Tongue (tissue), 3 donors: ENCODE measurements at places on chromosomes 4 and X.
A peak's percentile ranks its signal among the peaks of the same experiment; 100 is the strongest.

- peak; percentile 61 for DNase-seq
Observed at GRCh38 chr4:7423801-7424552, 10.8 kb downstream of the PSAPL1 start.

DNA sequence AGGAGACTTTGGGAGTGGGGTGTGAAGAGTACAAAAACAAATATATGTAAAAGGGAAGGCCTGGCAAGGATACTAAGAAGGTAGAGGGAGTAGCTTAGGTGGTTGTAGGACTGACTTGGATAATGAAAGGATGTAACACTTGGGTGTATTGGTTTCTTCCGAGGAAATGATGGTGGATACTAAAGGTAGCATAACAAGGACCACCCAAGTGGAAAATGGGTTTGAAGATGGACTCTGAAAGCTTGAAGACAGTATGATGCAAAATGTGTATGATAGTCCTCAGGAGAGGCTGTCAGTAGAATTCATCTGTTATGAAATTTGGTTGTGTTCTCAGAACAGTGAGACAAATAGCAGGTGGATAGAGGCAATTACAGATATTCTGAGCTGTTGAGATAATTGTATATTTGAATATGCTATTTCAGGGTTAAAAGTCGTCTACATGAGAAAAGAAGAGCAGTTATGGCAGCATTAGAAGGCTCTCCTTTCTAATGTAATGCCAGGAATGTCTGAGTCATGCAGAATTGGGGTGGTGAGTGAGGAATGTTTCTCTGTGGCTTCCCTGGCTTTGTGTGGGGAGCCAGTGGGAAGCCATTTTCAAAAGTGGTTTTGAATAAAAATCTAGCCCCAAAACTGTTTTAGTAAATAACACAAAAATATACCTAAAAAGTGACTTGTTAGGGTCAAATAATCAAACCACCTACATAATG is 75.6 kb downstream of the FHIP1A start:
- no peak for DNase-seq

DNA sequence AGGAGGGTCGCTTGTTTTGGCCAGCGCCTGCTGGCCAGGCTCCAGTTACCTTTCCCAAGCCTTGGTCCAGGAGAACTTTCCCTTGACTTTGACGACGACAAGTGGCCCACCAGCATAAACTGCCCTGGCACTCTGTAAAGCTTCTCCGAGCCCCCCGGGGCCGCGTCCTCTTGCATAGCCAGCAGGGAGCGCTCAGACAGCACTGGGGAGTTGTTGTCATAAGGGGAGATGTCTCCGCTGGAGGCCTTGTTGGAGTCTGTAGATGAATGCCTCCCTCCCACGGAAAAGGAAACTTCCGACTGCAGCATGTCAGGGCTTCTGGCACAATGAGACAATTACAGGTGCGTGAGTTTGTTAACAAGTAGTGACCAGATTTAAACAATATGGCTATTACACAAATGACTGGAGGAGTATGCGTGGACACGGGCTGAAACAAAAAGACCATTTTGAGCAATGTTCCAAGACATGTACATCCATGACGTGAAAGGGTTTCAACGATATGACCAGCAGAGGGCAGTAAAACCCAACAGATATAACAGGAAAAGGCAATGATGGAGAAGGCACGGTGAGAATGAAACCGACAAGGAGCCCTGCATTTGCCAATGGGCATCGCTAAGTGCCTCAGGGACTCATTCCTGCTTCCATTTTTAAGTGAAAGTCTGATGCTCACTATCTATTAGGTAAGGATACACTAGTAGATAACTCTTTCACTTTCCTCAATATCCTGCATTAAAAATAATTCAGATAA is 33.0 kb downstream of the HCCS start:
- DNase-seq: peak; percentile 91

GRCh38 chr4:184402239-184402638 is 72.1 kb downstream of the IRF2 start:
- DNase-seq: no peak

DNA sequence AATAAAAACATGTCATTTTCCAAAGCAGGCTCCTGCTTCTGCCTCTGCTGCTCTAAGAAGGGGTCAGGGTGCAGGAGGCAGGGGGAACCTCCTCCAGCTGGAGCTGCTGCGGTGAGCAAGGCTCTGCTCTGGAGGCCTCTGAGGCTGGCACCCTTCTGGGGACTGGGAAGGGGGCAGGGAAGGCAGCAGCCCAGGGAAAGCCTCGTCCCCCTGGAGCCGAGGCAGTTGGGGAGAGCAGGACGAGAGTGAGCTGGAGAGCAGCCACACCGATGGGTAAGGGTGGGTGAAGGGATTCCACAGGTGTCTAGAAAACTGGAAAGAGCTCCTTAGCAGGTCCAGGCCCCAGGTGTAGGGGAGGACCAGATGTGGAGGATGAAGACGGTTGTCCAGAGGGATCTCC is 2.0 kb upstream of the CTAG2 start:
- no peak for DNase-seq

DNA sequence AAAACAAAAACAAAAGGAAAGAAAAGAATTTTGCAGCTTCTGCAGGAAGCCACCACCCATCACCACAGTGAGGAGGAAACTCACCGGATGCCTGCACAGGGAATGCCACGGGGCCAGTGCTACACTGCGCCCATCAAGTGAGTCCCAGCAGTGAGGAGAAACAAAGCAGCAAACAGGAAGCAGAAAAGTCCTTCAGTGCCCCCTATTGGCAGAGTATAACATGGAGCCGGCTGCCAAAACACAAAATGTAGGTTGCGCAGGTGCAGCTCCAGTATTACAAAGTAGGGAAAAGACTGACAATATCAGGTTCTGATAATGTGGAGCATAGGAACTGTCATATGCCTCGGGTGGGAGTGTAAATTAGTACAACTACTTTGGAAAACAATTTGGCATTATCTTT is 23.3 kb upstream of the SCML2 start:
- DNase-seq: peak; percentile 21

- DNase-seq: no peak
Observed at GRCh38 chrX:20571611-20572010, 304.9 kb upstream of the RPS6KA3 start.

- peak; percentile 71 for DNase-seq
Observed at GRCh38 chrX:67780694-67781109, 236.9 kb downstream of the AR start.

GRCh38 chr4:105588252-105588651 is 35.8 kb downstream of the ARHGEF38 start:
- DNase-seq: no peak

DNA sequence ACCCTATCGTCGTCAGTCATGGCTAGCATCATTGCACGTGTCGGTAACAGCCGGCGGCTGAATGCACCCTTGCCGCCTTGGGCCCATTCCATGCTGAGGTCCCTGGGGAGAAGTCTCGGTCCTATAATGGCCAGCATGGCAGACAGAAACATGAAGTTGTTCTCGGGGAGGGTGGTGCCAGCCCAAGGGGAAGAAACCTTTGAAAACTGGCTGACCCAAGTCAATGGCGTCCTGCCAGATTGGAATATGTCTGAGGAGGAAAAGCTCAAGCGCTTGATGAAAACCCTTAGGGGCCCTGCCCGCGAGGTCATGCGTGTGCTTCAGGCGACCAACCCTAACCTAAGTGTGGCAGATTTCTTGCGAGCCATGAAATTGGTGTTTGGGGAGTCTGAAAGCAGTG is 1.6 kb downstream of the ZCCHC12 start:
- no peak for DNase-seq

DNA sequence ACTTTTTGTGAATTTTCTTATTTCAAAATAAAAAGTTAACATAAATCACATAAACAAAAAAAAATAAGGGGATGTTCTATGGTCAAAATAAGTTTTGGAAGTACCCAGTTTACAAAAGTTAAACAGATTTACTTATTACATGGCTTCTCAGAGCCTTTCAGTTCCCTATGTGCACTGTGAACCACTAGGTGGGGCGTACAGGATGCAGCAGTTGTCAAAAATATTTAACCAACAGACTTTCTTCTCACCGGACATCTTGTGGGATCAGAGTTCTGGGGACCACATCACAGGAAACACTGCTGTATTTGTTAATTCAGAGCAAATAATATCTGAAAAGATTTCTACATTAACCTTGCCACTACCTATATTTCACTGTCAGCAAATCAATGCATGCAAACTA is 74.1 kb downstream of the SMARCA1 start:
- DNase-seq: no peak

DNA sequence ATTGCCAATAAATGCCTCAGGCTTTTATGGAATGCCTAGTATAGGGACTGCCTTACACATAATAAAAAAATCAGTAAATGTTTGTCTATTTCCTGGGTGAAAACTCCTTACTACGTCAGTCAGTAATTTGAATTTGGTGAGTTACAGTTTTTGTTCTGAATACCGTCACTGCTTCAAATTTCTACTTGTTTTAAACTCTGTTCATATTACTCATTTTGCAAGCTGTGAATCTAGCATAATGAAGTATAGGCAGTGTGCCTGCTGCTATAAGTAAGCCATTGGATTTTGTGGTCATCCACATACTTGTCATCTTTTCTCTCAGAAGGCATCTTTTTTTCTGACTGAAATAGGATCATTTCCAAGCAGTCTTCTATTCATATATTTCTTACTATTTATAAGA is 43.1 kb downstream of the SYNPO2 start:
- no peak for DNase-seq

DNA sequence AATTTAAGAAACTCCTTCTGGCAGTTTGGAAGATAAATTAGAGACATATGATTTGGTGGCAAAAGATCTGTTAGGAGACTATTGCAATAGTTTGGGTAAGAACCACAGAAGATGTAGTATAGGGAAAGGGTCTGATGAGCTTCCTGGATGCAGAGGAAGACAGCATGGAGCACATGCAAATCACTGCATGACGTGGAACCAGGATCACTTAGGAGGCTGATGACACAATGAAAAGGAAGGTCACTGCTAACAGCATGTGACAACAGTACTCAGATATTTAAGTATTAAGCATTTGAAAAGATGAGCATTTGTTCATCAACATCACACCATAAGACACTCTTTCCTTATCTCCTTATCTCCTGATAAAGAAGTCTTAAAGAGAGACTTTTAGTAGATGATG is 167.8 kb upstream of the LDB2 start:
- DNase-seq: no peak

DNA sequence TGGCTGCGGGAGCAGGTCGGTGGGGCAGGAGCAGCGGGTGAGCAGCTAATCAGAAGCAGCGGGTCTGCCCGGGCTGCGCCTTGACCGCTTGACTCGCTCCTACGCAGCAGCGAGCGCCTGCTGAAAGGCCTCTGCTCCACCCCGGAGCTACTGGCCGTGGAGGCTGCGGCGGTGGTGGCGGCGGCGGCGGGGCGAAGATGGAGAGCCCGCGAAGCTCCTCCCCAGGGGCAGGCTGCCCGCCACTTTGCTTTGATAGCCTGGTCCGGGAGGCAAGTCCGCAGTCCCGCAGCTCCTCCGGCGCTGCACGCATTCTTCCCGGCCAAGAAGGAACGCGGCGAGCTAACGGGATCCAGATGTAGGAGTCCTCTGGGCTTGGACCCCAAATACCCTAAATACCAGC is 36.7 kb downstream of the PJA1 start:
- DNase-seq: no peak

DNA sequence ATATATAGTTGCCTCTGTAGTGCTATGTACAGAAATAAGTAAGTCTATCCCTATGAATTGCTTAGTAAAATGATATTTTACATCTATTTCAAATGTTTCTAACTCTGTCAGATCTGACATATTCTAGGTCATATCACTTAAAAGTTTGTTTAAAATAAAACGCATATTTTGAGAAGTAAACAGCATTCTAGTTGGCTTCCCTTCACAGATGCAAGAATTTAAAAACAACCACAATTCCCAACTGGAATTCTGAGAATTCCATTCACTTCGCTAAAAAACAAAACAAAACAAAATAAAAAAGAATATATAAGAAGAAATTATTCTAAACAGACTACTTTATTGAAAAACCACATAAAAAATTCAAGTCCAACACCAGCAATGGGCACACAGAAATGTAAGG is 126.0 kb downstream of the PPP3CA start:
- DNase-seq: no peak

GRCh38 chr4:8916351-8916885 is 44.8 kb upstream of the HMX1 start:
- DNase-seq: no peak

GRCh38 chr4:76950956-76951671 is 1.6 kb downstream of the SEPTIN11 start:
- DNase-seq: no peak
